Spleen (tissue), 13 donors: ENCODE measurements at places on chromosomes 7 and 10. TPM values are rescaled to one million over a fixed set of nuclear protein-coding genes. Genes with fewer than 3 reads are reported as not detected.

DNA sequence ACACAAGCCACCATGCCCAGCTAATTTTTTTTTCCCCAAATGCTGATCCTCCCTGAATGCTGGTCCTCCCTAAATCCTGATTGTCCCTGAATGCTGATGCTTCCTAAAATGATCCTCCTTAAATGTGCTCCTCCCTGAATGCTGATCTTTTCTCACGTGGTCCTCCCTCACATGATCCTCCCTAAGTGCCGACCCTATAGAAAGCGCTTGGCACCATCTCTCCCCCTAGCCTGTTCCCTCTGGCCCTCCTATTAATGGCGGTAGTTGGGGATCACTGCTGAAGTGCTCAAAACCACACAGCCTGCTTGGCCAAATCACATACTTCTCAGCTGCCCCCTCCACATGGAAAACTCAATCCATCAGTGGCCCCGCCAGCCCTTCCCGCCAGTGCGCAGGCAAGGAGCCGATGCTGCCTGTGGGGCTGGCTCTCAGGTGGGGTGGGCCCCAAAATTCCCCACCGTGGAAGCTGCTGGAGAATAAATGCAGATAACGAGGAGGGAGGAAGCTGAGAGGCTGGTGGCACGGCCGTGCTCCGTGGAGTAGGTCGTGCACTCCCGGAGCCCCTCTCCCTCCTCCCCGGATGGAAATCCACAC lies 42.9 kb downstream of the COL26A1 start:
- no peak for DNase-seq

GRCh38 chr10:33335801-33336581 lies 1.5 kb upstream of the NRP1 start:
- peak; percentile 82 for DNase-seq

GRCh38 chr10:241966-242643 lies 106.8 kb downstream of the ZMYND11 start:
- no peak for DNase-seq

DNA sequence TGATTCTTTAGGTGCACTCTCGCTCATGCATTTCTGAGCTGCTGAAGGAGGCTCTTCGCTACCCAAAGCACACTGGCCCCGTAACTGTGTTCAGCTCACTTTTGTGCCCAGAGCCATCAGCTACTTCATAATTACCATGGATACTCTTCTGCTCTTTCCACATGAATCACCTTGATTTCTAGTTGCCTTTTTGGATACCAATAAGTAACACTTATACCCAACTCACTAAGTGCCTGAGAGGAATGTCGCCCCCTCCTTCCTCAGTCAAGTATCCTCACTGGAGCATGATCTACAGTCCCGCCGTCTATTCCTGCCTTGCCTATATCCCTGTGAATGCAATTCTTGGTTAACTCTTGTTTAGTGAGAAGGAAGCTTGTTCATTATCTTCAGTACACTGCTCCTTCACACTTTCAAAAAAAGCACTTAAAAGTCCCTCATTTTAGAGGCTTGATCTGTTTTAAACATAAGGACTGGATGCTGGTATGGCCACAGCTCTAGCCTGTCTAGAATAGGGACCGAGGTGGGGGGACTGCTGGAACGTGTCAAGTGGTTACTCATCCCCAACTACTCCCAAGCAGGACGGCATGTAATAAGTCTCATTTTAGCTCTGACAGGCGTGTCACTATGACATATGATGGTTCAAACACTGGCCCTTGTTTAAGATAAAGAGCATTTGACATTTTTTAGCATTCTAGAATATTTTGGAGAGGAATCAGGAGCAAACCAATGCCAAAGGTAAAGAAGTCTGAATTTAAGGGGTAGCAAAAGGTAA lies 23.7 kb downstream of the SVIL start:
- DNase-seq, result no peak

GRCh38 chr7:94630855-94631254 lies 25.1 kb downstream of the SGCE start:
- no peak for DNase-seq

DNA sequence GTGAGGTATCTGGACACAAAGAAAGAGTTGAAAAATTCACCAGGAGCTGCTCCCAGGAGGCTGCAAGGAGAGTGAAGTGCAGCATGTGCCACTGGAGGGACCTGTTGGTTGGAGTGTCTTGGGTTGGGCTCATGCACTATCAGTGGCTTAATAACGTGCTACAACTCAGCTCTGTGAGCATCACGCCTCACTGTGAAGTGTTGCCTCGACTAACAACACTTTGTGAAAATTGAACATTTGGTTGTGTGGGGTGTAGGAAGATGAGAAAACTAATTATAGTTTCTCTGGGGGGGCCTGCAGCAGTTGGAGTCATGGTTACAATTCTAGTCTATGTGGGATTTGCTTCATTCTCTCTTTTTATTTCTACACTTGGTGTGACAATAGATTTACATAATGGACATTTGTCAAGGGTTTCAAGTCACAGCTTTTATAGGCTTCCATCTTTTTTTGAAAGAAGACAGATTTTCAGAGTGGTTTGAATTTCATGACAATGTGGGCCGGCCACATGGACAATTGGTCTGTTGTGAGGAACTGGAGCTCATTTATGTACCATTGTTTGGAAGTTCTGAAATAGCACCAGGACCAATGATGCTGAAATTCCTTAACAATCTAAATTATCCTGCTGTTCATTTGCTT lies 121.3 kb downstream of the RAMP3 start:
- DNase-seq, result no peak

- DNase-seq, result no peak
These were observed 60.6 kb downstream of the C1GALT1 start for GRCh38 chr7:7242899-7243298.

- DNase-seq, result no peak
These were observed 303.5 kb downstream of the OTUD1 start for GRCh38 chr10:23742368-23742767.

- no peak for DNase-seq
These were observed 49.9 kb downstream of the ARMC3 start for GRCh38 chr10:22977751-22978150.

- DNase-seq, result no peak
These were observed 15.9 kb downstream of the COL1A2 start for GRCh38 chr7:94410413-94411187.

- DNase-seq, result no peak
These were observed 441.3 kb downstream of the NEBL start for GRCh38 chr10:20455774-20456173.

DNA sequence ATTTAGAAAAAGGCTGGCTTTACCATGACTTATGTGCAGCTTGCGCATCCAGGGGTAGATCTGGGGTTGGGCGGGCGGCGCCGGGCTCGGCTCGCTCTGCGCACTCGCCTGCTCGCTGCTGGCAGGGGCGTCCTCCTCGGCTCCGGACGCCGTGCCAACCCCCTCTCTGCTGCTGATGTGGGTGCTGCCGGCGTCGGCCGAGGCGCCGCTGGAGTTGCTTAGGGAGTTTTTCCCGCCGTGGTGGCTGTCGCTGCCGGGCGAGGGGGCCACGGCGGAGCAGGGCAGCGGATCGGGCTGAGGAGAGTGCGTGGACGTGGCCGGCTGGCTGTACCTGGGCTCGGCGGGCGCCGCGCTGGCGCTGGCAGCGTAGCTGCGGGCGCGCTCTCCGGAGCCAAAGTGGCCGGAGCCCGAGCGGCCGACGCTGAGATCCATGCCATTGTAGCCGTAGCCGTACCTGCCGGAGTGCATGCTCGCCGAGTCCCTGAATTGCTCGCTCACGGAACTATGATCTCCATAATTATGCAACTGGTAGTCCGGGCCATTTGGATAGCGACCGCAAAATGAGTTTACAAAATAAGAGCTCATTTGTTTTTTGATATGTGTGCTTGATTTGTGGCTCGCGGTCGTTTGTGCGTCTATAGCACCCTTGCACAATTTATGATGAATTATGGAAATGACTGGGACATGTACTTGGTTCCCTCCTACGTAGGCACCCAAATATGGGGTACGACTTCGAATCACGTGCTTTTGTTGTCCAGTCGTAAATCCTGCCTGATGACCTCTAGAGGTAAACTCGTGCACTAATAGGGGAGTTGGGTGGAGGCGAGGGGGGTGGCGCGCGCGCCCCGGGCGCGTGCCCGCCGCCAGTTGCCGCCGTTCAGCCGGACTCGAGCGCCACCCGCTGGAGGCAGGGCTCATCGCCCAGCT lies at the start of gene HOXA5:
Gene HOXA5 (minus strand): TSS at position 659 of the 927 bp plus-strand sequence. CDS start 74 bp downstream, at position 585.
- peak; percentile 90 for DNase-seq

DNA sequence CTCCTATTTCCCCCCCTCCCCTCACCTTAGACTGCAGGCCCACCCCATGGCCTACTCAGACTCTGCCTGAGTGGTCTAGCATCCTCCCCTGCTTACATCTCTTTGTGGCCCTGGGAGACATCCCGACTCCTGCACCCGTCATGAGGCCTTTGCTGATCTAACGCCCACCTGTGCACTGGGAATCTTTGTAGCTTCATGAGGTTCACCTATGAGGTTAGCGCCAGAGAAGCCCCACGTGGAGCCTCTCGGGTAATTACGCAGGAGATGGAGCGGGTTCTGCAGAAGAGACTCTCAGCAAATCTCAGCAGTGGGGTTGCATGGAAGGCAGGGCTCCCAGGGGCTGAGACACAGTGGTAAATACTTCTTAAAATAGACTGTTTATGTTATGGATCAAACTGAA lies 43.5 kb upstream of the HSPA12A start:
- DNase-seq, result no peak

DNA sequence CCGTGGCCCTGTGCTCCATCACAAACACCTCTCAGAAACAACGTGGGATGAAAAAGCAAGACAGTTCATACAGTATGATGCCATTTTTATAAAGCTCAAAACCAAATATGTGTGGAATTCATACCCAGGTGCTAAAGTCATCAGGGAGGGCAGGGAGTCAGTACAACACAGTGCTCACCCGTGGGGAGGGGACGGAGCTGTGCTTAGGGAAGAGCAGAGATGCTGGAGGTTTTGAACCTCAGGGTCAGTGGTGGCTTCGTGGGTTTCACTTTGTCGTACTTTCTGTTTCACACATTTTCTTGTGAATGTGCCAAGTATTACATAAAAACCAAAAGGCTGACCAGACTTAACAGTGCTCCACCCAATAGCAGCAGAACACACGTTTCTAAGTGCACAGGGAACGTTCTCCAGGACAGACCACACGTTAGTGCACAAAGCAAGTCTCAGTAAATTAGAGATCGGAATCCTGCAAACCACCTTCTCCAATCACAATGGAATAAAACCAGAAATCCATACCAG lies 21.2 kb downstream of the ZMIZ2 start:
- DNase-seq, result no peak

- no peak for DNase-seq
These were observed 107.1 kb downstream of the ABLIM1 start for GRCh38 chr10:114550756-114551635.

Gene MYOZ1
- total RNA-seq, result 2.1 TPM

Gene C10orf62
- not detected for total RNA-seq

Gene INSYN2A
- total RNA-seq, result 0.39 TPM

Gene OR2A5
- not detected for total RNA-seq

Gene SLC18A3
- not detected for total RNA-seq

Gene GFRA1
- 36.5 TPM for total RNA-seq

Gene CARD11
- total RNA-seq, result 69.2 TPM

Gene ANKRD30A
- total RNA-seq, result not detected

Gene CD36
- 786 TPM for total RNA-seq

Gene C7orf33
- total RNA-seq, result not detected

Gene ANKRD1
- 0.13 TPM for total RNA-seq

Gene MYL10
- total RNA-seq, result not detected
